ENCODE measurements at places on chromosomes 3 and 15.

DNA sequence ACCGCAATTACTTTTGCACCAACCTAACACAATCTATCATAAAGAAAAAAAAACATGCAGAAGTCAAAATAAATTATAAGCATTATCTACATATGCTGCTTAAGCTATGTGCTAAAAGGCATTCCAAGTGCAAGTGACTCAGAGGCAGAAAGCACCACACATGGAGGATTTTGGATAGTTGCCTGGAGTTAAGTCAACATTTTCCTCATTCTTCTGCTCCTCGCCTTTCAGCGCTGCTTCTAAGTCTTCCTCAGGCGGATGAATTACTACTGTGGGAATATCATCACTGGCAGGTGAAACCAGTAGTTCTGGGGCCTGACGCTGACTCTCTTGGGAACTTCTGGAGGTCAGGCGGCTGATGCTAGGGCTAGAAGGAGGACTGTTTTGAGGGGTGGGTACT, 53.1 kb downstream of the SLC4A7 start:
- no peak for ATAC-seq

DNA sequence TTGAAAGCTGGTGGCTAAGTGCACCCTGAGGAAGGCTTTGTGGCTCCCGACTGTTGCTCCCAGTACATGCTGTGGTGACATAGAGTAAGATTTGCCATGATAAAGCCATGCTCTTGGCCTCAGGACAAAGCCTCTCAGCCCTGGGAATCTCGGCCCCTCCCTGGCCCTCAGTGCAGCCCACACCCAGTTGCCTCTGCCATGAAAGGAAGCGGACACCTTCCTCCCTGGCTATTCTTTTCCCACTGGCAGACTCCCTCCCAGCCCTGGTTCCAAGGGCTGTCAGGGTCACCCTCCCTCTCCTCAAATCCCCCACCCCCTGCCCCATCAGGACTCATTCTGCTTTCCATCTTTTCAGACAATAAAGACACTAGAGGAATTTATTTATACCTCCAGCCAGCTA, 119.8 kb upstream of the NEO1 start:
- ATAC-seq: no peak

GRCh38 chr3:38210141-38210757, 44.9 kb downstream of the OXSR1 start:
- peak; percentile 37 for ATAC-seq

- ATAC-seq: no peak
Measured at GRCh38 chr3:148718982-148719862, 21.5 kb downstream of the AGTR1 start.

DNA sequence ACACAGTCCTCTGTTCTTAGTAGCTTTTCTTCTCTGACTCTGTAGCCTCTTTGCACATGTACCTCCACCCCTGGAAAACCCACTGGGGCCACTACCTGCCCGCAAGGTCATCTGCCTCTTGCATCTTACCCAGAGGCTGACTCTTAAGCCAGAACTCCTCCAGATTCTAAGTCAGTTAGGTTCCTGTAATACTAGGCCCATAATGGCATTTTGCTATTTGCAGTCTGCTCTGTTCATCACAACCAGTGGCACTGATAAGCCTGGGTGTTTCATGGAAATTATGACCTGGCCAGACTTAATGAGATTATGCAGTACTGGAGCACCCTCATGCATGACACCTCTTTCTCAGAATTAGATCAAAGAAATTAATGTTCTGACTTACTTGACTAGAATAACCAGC, 31.7 kb upstream of the ATG7 start:
- peak; percentile 78 for ATAC-seq

DNA sequence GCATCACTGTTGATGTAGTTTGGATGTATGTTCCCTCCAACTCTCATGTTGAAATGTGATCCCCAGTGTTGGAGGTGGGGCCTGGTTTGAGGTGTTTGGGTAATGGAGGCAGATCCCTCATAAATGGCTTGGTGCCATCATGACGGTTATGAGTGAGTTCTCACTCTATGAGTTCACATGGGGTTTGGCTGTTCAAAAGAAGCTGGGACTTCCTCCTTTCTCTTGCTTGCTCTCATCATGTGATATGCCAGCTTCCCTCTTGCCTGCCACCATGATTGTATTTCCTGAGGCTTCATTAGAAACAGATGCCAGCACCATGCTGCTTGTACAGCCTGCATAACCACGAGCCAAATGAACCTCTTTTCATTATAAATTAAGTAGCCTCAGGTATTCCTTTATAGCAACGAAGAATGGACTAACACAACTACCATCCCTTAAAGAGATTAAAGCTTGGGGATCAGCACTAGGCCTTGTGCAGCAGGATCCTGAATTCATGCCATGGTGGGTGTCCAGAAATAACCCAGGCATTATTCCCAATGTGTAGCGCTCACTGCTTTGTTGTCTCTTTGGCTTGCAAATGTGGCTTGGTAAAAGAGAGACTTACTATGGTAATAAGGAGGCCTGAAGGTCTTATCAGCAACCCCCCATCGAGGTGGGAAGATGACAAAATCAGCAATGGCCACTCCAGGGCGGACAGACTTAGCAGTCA, 41.9 kb downstream of the NDUFB4 start:
- ATAC-seq: no peak

GRCh38 chr3:17639257-17639656, 103.2 kb downstream of the TBC1D5 start:
- ATAC-seq: no peak

GRCh38 chr15:36499412-36500389, 79.7 kb upstream of the CDIN1 start:
- no peak for ATAC-seq

- ATAC-seq: no peak
Measured at GRCh38 chr3:100297784-100298183, 36.8 kb upstream of the NIT2 start.

DNA sequence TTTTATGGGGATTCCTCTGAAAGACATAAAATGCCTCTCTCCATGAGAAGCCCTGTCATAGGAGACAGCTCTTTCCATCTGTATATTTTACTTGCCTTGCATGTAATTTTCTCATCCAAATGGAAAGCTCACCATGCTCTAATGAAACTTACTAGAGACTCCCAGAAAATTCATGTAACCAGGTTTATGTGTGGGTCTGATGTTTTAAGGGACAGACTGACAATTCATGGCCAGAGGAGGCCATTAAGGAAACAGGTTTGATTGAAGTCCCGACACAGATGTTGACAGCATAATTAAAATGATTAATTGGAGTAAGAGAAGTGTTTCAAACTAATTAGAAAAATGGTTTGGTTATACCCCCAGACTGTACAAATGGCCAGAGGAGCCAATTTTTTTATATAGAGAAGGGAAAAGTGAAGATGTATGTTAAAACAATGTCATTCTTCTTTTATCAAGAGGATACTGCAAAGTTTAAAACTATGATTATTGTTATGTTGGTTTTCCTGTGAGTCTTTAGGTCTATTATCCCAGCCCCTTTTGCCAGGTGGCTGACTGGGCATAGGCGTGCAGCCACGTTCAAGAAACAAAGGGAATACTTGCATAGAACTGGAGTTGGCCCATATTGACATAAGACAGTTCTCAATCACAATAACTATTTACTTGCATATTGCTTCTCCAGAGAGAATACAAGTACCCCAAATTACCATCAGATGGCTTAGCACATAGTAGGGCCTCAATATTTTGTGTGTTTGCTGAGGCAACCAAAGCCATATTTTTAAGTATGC, 64.8 kb downstream of the RBMS3 start:
- no peak for ATAC-seq

- no peak for ATAC-seq
Measured at GRCh38 chr3:94875149-94875548, 812.3 kb downstream of the NSUN3 start.

DNA sequence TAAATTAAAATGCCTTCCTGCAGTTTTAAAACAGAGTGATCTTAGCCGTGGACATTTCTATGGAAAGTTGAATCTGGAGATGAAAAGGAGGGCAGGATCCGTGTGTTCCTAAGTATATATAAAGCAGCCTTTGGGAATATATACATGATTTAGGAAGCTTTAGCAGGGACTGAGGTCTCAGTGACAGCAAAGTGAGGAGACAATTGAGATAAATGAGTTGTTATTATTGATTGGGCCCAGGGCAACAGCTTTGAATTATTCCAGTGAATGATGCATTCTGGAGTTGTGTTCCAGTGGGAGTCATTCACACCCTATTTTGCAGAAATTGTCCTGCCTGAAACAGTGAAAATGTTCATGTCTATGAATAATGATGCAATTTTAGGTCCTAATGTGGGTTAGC, 281.4 kb downstream of the BCHE start:
- ATAC-seq: no peak

DNA sequence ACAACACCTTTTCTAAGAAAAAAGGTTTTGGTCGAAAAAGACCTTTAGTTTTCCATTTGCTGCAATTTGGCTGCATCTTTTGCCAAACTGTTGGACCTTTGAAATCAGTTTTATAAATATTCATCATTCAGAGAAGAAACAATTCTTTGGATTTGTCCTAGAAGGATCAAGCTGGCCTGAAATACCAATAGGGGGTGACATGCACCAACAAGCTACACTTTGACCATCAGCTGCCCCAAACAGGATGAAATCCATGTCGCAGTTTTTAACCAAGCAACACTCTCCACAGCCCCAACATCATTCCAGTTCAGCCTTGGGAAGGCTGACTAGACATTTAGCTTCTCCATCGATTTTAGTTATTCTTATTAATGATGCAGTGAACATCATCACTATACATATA, 9.8 kb downstream of the RPL15 start:
- ATAC-seq: no peak

DNA sequence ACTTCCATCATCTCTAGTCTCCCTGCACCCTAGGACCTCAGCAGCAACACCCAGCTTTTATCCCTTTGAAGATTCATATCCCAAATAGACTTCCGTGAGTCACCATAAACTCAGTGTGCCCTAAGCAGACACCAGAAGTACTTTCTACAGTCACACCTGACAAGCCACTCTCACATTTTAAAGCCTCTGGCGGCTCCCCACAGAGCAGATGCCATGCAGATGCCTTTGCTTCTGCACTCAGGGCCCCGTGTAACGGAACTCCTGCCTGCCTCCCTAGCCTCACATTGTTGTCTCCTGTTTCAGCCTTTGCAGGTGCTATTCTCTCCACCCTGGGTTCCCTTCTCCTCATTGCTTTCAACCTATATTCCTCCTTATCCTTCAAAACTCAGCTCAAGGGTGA, 155.5 kb upstream of the SLC24A5 start:
- no peak for ATAC-seq

GRCh38 chr15:35448294-35448693, 97.7 kb downstream of the DPH6 start:
- no peak for ATAC-seq

DNA sequence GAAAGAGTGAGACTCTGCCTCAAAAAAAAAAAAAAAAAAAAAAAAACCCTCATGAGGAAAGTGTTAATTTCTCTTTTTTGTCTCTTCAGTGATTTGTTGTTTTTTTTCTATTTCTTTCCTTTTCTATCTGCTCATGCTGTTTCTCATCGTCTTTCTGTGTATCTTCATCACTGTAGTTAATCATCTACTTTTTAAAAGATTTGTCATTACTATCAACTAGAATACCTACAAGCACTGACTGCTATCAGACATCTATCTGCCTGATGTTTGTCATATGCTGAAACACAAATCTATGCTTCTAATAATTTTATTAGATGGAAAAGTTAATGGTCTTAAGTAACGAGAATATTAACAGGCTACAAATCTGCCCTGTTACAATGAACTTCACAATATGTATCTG, 26.8 kb downstream of the CCDC14 start:
- ATAC-seq: no peak

DNA sequence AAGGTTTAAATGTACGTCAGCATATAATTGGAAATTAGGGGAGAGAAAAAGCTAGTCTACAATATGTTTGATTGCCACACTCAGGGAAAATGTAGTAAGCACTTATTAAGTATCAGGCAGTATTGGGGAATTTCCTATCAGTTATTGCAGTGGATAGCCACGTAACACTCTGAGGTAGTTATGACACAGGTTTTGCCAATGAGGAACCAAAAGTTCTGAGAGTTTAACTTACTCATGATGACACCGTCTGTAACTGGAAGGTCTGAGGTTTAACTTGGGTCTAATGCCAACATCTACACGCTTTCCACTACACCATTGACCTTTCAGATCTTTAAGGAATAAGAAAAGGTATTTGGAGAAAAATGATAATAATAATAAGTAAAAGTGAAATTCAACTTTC, 89.5 kb downstream of the ZMAT3 start:
- peak; percentile 59 for ATAC-seq

DNA sequence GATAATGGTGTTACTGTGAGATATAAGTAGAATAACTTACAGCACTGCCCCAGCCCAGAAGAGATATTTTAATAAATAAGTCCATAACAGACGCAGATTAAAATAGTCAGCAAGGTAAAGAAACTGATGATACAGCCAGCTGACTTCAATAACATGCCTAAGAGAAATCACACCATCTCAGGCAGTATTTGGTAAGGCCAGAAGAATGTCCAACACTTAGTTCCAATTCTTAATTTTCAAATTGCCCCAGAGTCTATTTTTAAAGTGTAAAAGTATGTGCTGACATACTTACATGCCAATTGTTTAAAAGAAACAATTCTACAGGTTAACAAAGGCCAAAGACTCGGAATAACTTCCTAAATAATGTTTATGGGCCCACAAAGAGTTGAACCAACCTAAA, 1.6 kb downstream of the GNB4 start:
- no peak for ATAC-seq

DNA sequence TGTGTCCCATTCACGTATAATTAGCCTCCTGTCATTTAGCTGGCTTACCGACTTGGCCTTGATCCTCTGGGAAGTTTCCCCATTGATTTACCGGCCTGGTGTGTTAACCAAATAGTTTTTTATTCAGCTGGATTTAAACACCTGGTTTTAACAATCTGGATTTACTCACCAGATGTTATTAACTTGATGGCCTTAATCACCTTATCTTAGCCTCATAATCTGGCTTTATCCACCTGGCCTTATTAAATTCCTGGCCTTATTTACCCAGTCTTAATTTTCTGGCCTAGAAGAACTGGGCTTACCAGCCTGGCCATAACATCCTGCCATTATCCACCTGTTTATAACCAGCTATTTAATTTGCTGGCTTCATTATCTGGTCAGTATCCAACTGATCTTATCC, 89.9 kb downstream of the IL12A start:
- no peak for ATAC-seq

Measured in activated CD4-positive, CD25-positive, alpha-beta regulatory T cell treated with anti-CD3 and anti-CD28 coated beads, Interleukin-2, amount 50 U/mL, for 24 hours (primary cell).